Memory B cell (primary cell): ENCODE measurements at places on chromosomes 4 and X.
A peak's percentile ranks its signal among the peaks of the same experiment; 100 is the strongest.

GRCh38 chrX:154371789-154372300, 2.6 kb downstream of the FLNA start:
- no peaks in the 10 kb centered on the region for H3K27me3 ChIP-seq
- H3K36me3 ChIP-seq = peaks cover 4% of the 10 kb centered on the region
- DNase-seq = no peak
- H3K27ac ChIP-seq = peak overlapping the region; percentile 72
- H3K4me3 ChIP-seq = peak overlapping the region; percentile 93
- peaks cover 10% of the 10 kb centered on the region for H3K4me1 ChIP-seq

- peaks cover 26% of the 10 kb centered on the region for H3K4me1 ChIP-seq
- peak overlapping the region; percentile 98 for H3K27ac ChIP-seq
- H3K27me3 ChIP-seq = no peaks in the 10 kb centered on the region
Measured at GRCh38 chrX:135522878-135523693, 2.6 kb downstream of the INTS6L start.

GRCh38 chr4:144578681-144579080, 67.3 kb upstream of the HHIP start:
- no peaks in the 10 kb centered on the region for H3K27me3 ChIP-seq
- H3K36me3 ChIP-seq = no peaks in the 10 kb centered on the region
- H3K4me1 ChIP-seq = no peaks in the 10 kb centered on the region
- H3K27ac ChIP-seq = no peak overlapping the region

GRCh38 chr4:617644-618641, 7.4 kb upstream of the PDE6B start:
- no peak overlapping the region for H3K27ac ChIP-seq
- no peak for DNase-seq
- peaks cover 2% of the 10 kb centered on the region for H3K4me1 ChIP-seq
- no peak overlapping the region for H3K4me3 ChIP-seq
- H3K27me3 ChIP-seq = peaks cover 20% of the 10 kb centered on the region
- H3K36me3 ChIP-seq = peaks cover 2% of the 10 kb centered on the region

DNA sequence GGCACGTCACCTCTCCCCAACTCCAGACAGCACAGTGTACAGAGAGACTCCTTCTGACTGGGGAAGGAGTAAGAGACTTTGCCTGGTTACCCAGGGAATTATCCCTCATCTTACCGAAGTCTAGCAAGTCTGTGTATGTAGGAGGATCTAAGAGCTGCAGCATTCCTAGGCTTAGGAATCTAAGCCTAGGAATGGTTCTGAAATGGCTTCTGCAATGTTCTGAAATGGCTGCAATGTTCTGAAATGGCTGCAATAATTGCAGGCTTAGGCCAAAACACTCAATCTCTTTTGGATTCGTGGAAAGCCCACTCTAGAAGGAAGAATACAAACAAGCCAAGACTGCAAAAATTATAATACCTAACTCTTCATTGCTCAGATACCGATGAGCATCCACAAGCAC, 106.4 kb downstream of the SCLT1 start:
- H3K4me1 ChIP-seq = no peaks in the 10 kb centered on the region
- no peak overlapping the region for H3K27ac ChIP-seq
- H3K27me3 ChIP-seq = no peaks in the 10 kb centered on the region
- peaks cover 39% of the 10 kb centered on the region for H3K36me3 ChIP-seq

- H3K4me1 ChIP-seq = no peaks in the 10 kb centered on the region
- no peak for DNase-seq
- no peak overlapping the region for H3K27ac ChIP-seq
- no peak overlapping the region for H3K4me3 ChIP-seq
Measured at GRCh38 chr4:78332976-78333375, 218.6 kb upstream of the ANXA3 start.

DNA sequence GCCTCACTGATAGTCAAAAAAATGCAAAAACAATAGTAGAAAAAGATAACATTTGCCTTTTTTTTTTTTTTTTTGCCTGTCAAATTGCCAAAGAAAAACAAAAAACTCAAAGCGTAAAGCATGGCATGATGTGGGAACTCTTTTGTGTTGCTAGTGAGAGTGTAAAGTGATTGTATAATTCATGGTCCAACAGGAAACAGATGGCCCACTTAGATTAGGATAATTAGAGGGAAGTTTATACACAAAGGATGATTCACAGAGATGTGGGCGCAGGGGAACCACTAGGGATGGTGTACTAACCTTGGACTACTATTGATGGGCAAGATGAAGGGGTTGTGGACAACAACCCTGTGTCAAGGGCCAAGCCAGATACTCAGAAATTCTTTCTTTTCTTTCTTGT, 16.4 kb downstream of the MCUB start:
- H3K27ac ChIP-seq = no peak overlapping the region
- H3K36me3 ChIP-seq = peaks cover 23% of the 10 kb centered on the region
- H3K4me3 ChIP-seq = no peak overlapping the region
- peaks cover 18% of the 10 kb centered on the region for H3K4me1 ChIP-seq
- H3K27me3 ChIP-seq = no peaks in the 10 kb centered on the region

GRCh38 chr4:15659768-15660570, 4.8 kb upstream of the FBXL5 start:
- DNase-seq = no peak
- no peak overlapping the region for H3K4me3 ChIP-seq
- H3K27me3 ChIP-seq = no peaks in the 10 kb centered on the region
- peaks cover 2% of the 10 kb centered on the region for H3K4me1 ChIP-seq

DNA sequence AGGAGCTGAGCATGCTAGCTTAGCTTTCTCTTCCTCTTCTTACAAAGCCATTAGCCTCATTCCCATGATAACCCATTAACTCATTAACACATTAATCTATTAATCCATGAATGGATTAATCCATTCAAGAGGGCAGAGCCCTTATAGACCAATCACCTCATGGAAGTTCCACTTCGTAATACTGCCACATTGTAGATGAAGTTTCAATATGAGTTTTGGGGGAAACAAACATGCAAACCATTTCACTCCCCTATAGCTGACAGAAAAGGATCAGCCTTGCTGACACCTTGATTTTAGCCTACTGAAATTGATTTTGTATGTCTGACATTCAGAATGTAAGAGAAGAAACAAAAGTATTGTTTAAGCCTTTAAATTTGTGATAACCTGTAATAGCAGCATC, 251.8 kb upstream of the GALNTL6 start:
- no peaks in the 10 kb centered on the region for H3K4me1 ChIP-seq
- peaks cover 2% of the 10 kb centered on the region for H3K27me3 ChIP-seq
- no peak overlapping the region for H3K4me3 ChIP-seq
- H3K36me3 ChIP-seq = no peaks in the 10 kb centered on the region
- H3K27ac ChIP-seq = no peak overlapping the region
- DNase-seq = no peak

DNA sequence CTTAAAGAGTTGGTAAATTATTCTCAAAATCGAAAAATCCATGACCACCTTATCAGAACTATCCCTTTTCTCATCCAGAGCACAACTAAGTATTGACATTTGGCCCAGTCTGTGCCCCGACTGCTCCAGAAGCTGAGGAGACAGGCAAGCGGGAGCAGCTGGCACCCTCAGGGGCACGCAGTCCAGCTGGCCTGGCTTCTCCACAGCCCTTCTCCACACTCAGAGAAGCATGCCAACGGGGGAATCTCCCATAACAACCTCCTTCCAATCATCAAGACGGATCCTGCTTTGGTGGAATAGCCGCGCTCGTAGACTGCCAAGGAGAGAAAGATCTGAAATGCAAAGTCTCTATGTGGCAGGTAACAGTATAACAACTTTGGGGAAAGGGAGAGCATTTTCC, 85.4 kb downstream of the AFAP1 start:
- no peaks in the 10 kb centered on the region for H3K4me1 ChIP-seq
- DNase-seq = no peak
- H3K27me3 ChIP-seq = peaks cover 3% of the 10 kb centered on the region
- H3K36me3 ChIP-seq = no peaks in the 10 kb centered on the region

DNA sequence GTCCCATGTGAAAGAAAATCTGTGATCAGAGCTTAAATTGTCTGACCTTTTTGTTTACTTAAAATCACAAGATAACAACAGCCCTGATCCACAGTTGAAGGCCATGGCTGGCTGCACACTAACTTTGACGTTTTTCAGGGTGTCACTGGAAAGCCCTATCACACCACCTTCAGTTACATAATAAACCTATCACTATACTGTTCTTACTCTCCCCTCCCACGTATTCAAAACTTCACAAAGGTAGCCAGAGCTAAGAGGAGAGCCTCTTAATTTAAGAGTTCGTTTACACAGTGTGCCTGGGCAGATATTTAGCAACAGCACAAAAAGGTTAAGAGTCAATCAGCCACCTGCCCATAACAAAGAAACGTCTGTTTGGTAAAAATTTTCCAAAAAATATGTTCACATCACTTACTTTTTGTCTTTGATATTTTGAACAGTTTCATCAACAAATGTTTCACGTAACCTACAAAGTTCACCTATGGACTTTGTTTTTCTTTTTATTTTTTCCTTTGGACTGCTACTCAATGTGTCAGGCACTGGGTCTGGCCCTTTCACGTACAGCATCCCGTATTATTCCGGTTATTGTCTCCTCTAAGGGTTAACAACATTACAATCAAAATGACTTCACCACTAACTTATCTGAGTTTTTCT, 25.0 kb downstream of the RFC1 start:
- no peaks in the 10 kb centered on the region for H3K27me3 ChIP-seq
- H3K4me1 ChIP-seq = peaks cover 5% of the 10 kb centered on the region
- no peak for DNase-seq
- H3K36me3 ChIP-seq = peaks cover 24% of the 10 kb centered on the region

DNA sequence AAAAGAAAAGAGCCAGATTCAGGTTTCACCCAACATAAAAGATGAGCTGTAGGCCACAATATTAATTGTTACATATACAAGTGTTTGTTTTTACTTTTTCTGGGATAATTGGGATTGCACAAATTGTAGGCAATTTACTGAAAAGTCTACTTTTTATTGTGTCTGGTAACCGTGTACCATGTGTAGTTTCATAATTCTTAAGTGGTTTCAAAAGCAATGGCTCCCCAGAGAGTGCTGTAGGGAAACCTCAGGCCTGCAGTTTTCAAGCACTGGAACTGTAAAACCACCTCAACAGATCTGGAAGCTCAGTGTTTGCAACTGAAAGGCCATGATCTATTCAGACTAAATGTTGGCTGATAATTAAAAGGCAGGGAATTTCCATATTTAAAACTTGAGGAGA, 53.9 kb upstream of the MMAA start:
- H3K4me3 ChIP-seq = no peak overlapping the region
- no peak for DNase-seq
- H3K27me3 ChIP-seq = peaks cover 36% of the 10 kb centered on the region
- no peaks in the 10 kb centered on the region for H3K4me1 ChIP-seq
- no peak overlapping the region for H3K27ac ChIP-seq
